ENCODE measurements at places on chromosomes 3 and 15.

- no peak for DNase-seq
Measured at GRCh38 chr15:50061503-50061902, 57.5 kb downstream of the ATP8B4 start.

GRCh38 chr15:70362886-70363285 is 265.2 kb upstream of the TLE3 start:
- DNase-seq = peak; percentile 42

GRCh38 chr3:52006820-52007133 is 11.1 kb upstream of the RPL29 start:
- DNase-seq = no peak

DNA sequence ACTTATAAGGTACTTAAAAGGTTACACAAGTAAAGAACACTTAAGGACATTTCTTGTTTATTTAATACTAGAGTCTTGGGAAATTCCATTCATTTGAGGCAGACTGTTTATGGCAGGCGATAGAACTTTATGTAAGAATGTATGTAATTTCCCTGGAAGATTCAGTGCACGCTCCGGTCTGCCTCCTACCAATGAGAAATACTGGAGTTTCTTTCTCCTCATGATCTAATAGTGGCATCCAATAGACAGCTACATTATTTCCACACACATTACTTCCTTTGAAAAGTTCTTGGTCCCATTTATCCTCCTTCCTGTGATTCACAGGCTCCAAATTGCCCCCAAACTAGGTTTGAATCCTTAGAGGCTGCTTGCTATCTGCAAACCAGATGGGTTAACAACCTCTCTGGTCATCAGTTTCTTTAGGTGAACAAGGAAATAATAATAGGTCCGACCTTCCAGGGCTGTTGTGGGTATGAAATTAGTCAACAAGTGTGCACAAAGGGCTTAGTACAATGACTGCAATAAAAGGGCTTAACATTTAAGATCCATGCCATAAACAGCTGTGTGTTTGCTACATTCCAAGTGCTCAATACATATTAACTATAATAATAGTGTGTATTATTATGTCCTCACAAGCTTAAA is 30.7 kb downstream of the EIF4E3 start:
- no peak for DNase-seq

DNA sequence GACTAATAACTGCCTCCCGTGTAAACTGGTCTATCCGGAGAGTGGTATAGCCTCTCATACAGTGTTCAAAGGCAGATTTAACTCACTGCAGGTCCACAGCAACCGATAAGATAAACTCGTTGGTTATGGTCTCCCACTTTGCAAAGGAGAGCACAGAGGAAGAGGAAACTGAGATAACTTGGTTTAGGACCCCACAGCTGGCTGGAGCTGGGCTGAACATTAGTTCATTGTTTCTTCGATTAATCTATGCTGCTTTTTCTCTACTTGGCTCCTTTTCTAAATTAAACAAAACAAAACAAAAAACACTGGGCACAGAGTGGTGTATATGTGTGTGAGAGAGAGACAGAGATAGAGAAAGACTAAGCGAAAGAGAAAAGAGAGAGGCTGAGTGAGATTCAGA is 5.0 kb upstream of the DLG1 start:
- no peak for DNase-seq

DNA sequence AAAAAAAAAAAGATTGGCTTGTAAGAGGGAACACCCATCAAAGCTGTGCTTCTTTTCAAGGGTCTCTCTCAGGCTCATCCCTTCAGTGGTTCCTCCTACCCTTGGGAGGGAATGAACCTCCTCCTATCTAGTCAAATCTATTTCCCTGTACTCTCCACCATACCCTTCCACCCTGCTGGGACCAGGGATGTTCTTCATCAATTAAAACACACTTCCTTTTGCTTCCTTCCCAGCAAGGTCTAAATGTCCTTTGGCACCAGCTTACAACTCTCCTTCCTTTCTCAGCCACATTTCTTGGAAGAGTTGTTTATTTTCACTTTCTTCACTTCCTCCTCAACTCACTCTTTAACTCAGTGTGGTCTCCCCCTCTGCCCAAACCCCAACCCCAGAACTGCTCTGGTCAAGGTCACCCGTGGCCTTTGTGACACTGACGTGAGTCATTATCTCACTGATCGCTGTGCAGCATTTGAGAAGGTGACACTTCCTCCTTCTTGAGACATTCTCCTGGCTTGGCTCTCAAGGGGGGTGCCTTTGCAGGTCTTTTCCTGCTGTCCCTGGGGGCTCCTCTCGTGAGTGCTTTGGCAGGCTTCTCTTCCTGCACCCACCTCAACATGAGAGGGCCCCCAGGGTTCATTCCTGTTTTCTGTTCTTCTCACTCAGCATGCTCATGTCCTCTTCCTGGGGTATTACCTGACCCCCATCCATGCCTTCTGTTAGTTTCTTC is 210.5 kb upstream of the TLE3 start:
- DNase-seq = peak; percentile 42

DNA sequence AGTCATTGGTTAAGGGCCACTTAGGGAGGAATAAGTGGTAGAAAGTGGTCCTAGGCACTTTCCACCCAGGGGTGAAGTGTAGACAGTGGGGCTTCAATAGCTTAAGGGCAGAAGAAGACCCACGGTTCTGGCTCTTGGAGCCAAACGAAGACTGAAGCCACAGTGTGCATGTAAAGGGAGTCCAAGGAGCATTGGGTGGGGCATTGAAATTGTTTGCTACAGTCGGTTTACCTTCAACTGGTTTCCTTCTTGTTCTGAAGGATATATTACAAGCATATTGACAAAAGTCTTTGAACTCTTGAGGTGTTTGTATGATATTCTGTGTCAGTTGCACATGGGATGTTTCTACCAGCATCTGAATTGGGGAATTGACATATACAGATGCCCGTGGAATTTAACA is 166.5 kb upstream of the CTDSPL start:
- DNase-seq = no peak

GRCh38 chr3:41573591-41573990 is 374.3 kb downstream of the CTNNB1 start:
- no peak for DNase-seq

DNA sequence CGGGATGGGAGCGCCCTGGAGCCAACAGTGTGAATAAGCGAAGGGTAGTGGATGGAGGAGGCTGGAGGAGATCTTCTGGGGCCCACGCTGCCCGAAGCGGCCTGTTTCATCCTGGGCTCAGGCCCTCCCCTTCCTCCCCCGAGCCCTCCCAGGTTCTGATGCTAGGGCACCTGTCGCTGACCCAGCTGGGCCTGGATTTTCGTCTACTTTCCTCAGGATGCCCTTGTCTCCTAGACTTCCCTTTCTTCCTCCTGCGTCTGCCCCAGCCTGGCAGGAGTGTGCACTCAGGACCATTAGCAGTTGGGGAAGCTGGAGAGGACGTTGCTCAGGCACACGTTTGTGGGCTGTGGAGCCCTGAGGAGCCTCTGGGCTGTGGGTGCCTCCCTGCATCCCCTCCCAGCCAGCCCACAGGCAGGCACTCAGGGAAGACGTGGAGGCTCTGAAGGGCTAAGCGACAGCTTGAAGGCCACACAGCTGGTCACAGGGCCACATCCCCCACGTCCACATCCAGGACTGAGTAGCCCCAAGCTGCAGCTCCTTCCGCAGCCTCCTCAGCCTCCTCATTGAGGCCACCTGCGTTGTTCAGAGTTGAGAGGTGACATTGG is 23.9 kb upstream of the PIGZ start:
- DNase-seq = no peak

GRCh38 chr15:81744364-81744763 is 301.5 kb downstream of the MEX3B start:
- no peak for DNase-seq

- peak; percentile 55 for DNase-seq
Measured at GRCh38 chr3:177358977-177359592, 161.8 kb upstream of the TBL1XR1 start.

GRCh38 chr15:42069496-42070278 is 24.7 kb downstream of the PLA2G4D start:
- peak; percentile 41 for DNase-seq

GRCh38 chr3:88434001-88434400 is 284.2 kb downstream of the C3orf38 start:
- no peak for DNase-seq

- no peak for DNase-seq
Measured at GRCh38 chr3:73536952-73537351, 87.8 kb downstream of the PDZRN3 start.
